ENCODE measurements at places on chromosomes 7 and 10. TPM values are rescaled to one million over a fixed set of nuclear protein-coding genes. Genes with fewer than 3 reads are reported as not detected.

DNA sequence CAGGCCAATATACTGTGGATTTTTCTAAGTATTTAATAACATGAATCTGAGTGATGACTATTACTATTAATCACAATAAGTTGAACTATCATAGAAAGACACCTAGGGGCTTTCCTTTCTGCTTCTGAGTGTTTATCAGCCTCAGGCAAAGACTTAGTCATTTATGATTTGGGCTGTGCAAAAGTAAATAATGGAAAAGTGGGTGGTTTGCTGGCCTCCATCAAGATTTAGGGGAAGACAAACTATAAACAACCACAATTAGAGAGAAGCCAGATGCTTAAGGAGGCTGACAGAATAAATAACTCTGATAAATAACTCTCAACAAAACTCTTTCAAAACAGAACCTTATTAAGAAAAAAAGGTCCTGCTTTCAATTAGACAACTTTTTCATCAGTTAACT is 64.7 kb downstream of the MACC1 start:
- no peaks in the 10 kb centered on the region for H3K36me3 ChIP-seq
- no peak overlapping the region for H3K4me3 ChIP-seq
- H3K27me3 ChIP-seq, result no peaks in the 10 kb centered on the region
- peaks cover 2% of the 10 kb centered on the region for H3K4me1 ChIP-seq

DNA sequence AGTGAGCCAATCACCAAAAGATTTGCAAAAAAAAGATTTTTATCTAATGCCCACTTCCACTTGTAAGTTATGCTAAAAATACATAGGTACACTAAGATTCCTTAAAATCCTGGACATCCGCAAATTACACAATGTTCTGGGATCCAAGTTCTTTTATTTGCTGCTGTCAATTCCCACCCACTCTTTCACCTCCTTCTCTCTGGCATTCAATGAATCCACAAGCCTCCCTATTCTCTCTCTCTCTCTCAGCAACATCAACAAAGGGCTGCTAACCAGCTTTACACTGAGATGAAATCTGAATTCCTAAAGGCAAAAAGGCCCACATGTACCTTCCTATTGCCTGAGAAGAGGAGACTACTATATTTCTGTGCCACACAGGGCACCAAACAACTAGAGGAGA is 99.9 kb downstream of the ARMH3 start:
- no peaks in the 10 kb centered on the region for H3K27me3 ChIP-seq
- no peak overlapping the region for H3K4me3 ChIP-seq
- no peak overlapping the region for H3K27ac ChIP-seq
- no peaks in the 10 kb centered on the region for H3K4me1 ChIP-seq
- no peak for DNase-seq

GRCh38 chr7:29359482-29360093 is 165.0 kb downstream of the CHN2 start:
- H3K4me1 ChIP-seq, result no peaks in the 10 kb centered on the region
- no peak overlapping the region for H3K4me3 ChIP-seq
- H3K27me3 ChIP-seq, result no peaks in the 10 kb centered on the region
- no peak overlapping the region for H3K27ac ChIP-seq
- no peak for DNase-seq

DNA sequence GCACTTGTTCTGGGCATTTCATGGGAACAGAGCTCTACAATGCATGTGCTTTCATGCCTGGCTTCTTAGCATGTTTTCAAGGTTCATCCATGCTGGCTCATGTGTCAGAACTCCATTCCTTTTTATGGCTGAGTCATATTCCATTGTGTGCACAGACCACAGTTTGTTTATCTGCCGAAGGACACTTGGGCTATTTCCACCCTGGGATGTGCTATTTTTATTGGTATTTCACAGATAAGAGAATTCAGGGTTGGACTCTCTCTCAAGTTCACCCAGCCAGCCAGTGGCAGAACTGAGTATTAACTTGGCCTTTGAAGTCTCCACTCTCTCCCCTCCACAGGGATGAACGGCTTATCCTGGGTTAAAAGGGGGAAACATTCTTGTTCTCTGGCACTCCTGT is 190.7 kb upstream of the GPR26 start:
- no peaks in the 10 kb centered on the region for H3K36me3 ChIP-seq
- no peak overlapping the region for H3K27ac ChIP-seq
- H3K4me3 ChIP-seq, result no peak overlapping the region
- no peak for DNase-seq
- no peaks in the 10 kb centered on the region for H3K4me1 ChIP-seq

TMEM229A gene
- polyA plus RNA-seq, result not detected

- no peaks in the 10 kb centered on the region for H3K4me1 ChIP-seq
- DNase-seq, result no peak
- no peaks in the 10 kb centered on the region for H3K27me3 ChIP-seq
- H3K27ac ChIP-seq, result no peak overlapping the region
- H3K4me3 ChIP-seq, result no peak overlapping the region
Measured at GRCh38 chr10:62501547-62501946, 127.4 kb downstream of the ZNF365 start.

DNA sequence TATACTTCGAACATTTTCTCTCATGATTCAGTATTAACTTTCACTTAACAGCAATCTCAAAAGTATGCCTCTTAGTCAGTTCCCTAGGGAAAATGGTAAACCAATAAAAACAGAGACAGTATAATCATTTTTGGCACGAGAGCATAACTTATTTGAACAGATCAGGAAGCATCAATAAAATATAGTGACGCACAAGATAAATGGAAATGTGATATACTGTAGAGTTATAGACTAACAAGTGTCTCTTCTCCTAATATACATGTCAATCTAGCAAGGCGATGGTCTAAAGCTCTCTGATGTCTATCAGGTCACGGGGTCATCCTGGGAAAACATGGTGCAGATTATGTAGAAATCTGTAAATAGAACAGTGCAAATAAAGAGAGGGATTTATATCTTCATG is 131.6 kb downstream of the HGF start:
- no peak overlapping the region for H3K4me3 ChIP-seq
- no peak overlapping the region for H3K27ac ChIP-seq
- H3K36me3 ChIP-seq, result no peaks in the 10 kb centered on the region
- no peaks in the 10 kb centered on the region for H3K27me3 ChIP-seq
- no peak for DNase-seq

ADIRF gene
- 597 TPM for polyA plus RNA-seq

ATP6V0A4 gene
- polyA plus RNA-seq, result 0.86 TPM

DNA sequence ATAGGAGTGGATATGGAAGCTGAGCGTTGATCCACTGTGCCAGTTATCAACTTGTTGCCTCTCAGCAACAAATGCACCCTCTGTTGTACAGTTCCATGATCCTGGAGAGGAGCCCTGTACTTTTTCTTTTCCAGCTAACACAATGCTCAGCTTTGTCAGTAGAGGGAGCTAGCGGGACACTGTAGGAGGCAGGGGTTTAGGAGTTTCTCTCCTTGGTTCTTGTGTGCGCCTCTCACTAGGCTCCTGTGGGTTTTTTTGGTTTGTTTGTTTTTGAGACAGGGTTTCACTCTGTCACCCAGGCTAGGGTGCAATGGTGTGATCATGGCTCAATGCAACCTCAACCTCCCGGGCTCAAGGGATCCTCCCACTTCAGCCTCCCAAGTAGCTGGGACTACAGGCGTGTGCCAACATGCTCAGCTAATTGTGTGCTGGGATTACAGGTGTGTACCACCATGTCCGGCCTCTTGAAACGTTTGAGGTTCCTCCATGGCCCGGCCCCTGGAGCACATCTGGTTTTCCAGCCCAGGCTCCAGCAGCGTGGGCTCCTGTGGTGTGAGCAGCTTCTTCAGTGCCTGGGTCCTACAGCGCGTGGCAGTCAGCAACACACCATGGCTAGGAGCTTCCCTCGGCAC is 12.0 kb upstream of the MARVELD1 start:
- H3K27ac ChIP-seq, result no peak overlapping the region
- peak; percentile 53 for DNase-seq
- no peaks in the 10 kb centered on the region for H3K27me3 ChIP-seq
- no peaks in the 10 kb centered on the region for H3K36me3 ChIP-seq
- H3K4me3 ChIP-seq, result no peak overlapping the region

MBL2 gene
- polyA plus RNA-seq, result not detected

PALD1 gene
- polyA plus RNA-seq, result 15.7 TPM

SNX13 gene
- 12.6 TPM for polyA plus RNA-seq

CCDC172 gene
- polyA plus RNA-seq, result not detected

SPDYE1 gene
- polyA plus RNA-seq, result not detected

DNA sequence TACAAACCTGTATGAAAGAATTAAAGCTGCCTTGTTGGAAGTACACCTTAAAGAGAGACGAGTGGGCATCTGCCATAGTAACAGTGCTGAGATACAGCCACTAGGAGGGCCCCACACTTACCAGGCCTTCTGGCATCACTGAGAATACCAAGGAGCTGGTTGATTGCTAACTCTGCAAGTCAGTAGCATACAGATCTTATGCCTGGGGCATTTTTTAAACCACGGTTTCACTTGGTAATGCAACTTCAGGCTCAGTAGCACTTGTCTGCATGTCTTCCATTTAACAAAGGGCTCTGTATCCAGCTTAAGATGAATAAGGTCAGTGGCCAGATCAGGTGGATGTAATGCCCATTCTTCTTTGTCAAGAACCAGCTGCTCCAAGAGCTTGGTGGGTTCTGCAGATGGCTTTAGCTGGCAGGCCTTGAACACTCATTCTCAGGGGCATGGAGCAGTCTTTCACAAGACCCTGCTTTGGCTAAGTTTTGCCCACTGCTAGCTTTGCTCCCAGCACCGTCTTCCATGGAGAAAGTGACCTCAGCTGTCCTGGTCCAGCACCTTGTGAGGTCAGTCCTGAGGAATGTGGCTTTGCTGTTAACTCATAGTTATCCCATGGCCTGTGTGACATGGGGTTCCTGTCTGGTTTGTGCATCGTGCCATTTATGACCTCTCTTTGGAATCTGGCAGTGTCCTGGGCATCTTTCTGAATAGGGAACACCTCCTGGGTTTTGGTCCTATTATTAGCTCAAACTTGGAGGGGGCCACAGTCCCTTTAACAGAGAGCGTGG is 68.1 kb downstream of the BMPER start:
- no peak overlapping the region for H3K4me3 ChIP-seq
- no peak for DNase-seq
- no peaks in the 10 kb centered on the region for H3K4me1 ChIP-seq
- H3K27ac ChIP-seq, result no peak overlapping the region
- H3K36me3 ChIP-seq, result peaks cover 44% of the 10 kb centered on the region
- H3K27me3 ChIP-seq, result no peaks in the 10 kb centered on the region

DNA sequence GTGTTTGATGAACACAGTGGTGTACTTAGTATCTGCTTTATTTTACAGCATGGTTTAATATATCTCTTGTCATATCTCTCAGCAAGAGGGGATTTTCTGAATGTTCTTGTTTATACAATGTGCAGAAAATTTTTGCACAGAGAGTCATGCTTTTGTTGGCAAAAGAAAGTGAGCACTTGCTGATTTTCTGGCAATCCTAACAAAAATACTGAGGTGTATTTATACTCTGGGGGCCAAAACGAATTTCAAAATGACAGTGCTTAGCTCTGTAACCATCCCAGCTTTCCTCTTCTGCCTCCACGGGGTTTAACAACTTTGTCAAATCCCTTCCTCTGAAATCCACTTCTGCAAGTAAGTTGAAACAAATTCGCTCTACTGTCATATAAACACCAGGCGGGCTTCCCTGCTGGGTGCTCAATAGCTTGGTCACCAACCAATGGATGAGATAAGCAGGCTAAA is 169.2 kb downstream of the NOC3L start:
- H3K4me1 ChIP-seq, result no peaks in the 10 kb centered on the region
- DNase-seq, result no peak
- no peaks in the 10 kb centered on the region for H3K27me3 ChIP-seq
- H3K36me3 ChIP-seq, result no peaks in the 10 kb centered on the region
- H3K4me3 ChIP-seq, result no peak overlapping the region

- peaks cover 18% of the 10 kb centered on the region for H3K4me1 ChIP-seq
- peak; percentile 97 for DNase-seq
- no peak overlapping the region for H3K4me3 ChIP-seq
- H3K27me3 ChIP-seq, result no peaks in the 10 kb centered on the region
- no peak overlapping the region for H3K27ac ChIP-seq
Measured at GRCh38 chr10:78817361-78817760, 251.4 kb upstream of the ZMIZ1 start.

GRCh38 chr7:103887853-103888602 is 101.4 kb downstream of the RELN start:
- H3K36me3 ChIP-seq, result no peaks in the 10 kb centered on the region
- no peak overlapping the region for H3K4me3 ChIP-seq
- no peaks in the 10 kb centered on the region for H3K27me3 ChIP-seq
- DNase-seq, result no peak

- H3K36me3 ChIP-seq, result no peaks in the 10 kb centered on the region
- no peak for DNase-seq
- no peaks in the 10 kb centered on the region for H3K27me3 ChIP-seq
- H3K27ac ChIP-seq, result no peak overlapping the region
Measured at GRCh38 chr10:24912215-24912614, 40.2 kb downstream of the PRTFDC1 start.

DNA sequence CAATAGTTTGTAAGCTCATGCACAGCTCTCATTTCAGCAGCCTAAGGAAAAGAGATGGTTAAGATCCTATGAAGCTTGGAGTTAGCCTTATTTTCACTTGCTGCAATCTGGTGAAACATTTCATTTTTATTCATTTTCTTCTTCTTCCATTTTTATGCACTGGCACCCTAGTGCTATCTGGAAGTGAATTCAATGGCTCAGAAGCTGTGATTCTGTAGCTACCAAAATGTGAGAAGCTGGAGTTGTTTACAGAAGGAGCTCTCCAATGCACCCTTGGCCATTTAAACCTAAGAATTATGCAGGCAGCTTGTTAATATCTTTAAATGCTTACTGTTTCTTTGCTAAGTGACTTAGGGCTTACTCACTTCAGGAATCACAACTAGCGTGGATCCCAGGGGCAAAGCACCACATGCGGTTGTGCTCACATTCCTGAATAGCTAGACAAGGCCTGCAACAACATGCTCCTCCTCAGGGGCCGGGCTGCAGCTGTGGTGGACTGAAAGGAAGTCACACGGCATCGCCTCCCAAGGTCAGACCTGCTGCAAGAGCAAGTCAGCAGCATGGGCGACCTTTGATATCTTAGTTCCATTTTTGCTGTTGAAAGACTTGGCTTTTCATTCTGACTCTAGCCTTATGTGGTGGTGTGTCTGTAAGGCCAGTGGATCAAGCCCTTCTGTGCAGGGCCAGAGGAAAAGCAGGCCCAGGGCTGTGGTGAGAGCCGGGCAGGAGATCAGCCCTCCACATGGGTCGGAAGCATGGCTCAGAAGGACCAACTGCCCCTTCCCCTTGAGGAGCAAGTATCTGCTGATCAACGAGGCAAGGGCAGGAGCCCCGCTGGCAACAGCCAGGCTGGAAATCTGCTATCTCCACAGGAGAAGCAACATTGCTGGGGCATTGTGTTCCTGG is 91.9 kb upstream of the MBL2 start:
- DNase-seq, result peak; percentile 33
- H3K27me3 ChIP-seq, result no peaks in the 10 kb centered on the region
- H3K27ac ChIP-seq, result no peak overlapping the region
- H3K36me3 ChIP-seq, result no peaks in the 10 kb centered on the region
- H3K4me1 ChIP-seq, result no peaks in the 10 kb centered on the region

GRM8 gene
- polyA plus RNA-seq, result 0.01 TPM

DNA sequence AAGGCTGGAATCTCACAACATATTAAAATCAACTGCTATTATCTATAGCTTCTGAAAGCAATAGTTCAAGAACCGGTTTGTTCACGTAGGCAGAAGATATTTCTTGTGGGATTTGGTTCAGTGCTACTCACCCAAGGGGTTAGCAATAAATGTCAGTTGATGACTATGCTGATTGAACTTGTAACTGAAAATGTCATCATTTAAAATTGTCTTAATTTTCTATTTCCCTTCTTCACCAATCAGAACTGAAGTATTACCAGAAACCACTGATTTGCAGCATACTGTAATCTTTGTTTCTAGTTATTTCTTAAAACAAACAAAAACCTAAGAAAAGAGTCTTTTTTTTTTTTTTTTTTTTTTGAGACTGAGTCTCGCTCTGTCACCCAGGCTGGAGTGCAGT is 46.1 kb downstream of the CPEB3 start:
- H3K4me1 ChIP-seq, result no peaks in the 10 kb centered on the region
- H3K4me3 ChIP-seq, result no peak overlapping the region
- no peak for DNase-seq
- H3K36me3 ChIP-seq, result no peaks in the 10 kb centered on the region

ACHE gene
- 6.2 TPM for polyA plus RNA-seq

All from lung (tissue), 17 donors.